ENCODE measurements at places on chromosomes 13 and 19. TPM values are rescaled to one million over a fixed set of nuclear protein-coding genes. Genes with fewer than 3 reads are reported as not detected.

GRCh38 chr19:42108527-42109389 lies 23.5 kb downstream of the POU2F2 start:
- no peaks in the 10 kb centered on the region for H3K36me3 ChIP-seq
- peaks cover 36% of the 10 kb centered on the region for H3K4me1 ChIP-seq
- no peaks in the 10 kb centered on the region for H3K27me3 ChIP-seq
- DNase-seq = peak; percentile 87
- H3K4me3 ChIP-seq = no peak overlapping the region

The FAM216B gene
- not detected for total RNA-seq

The SUGT1 gene
- 58.1 TPM for total RNA-seq

- no peak for DNase-seq
- H3K36me3 ChIP-seq = peaks cover 7% of the 10 kb centered on the region
- H3K4me1 ChIP-seq = peaks cover 85% of the 10 kb centered on the region
- H3K4me3 ChIP-seq = peak overlapping the region; percentile 71
- H3K27me3 ChIP-seq = no peaks in the 10 kb centered on the region
- peak overlapping the region; percentile 77 for H3K27ac ChIP-seq
These were observed 4.8 kb downstream of the STK24 start for GRCh38 chr13:98571955-98572662.

- no peaks in the 10 kb centered on the region for H3K4me1 ChIP-seq
- H3K4me3 ChIP-seq = no peak overlapping the region
- no peaks in the 10 kb centered on the region for H3K27me3 ChIP-seq
- H3K36me3 ChIP-seq = peaks cover 14% of the 10 kb centered on the region
These were observed 19.5 kb downstream of the PRKD2 start for GRCh38 chr19:46697204-46697960.

DNA sequence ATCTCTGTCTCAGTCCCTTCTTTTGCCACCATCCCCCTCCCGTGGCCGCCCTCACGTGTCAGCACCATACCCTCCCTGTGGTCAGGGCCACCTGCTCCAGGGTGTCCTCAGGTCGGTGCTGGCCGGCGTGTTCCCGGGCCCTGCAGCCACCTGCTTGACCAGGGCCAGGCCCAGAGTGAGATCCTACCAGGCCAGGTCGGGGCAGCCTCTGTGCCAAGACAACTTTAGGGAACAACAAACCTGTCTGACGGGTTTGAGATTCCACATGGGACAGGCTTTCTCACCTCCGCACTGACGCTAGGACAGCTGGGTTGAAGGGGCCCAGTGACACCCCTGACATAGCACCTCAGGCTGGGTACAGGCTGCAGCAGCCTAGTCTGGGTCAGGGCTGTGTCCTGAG lies 7.5 kb upstream of the SBNO2 start:
- no peak for DNase-seq
- H3K4me1 ChIP-seq = peaks cover 12% of the 10 kb centered on the region
- no peak overlapping the region for H3K4me3 ChIP-seq
- H3K27me3 ChIP-seq = peaks cover 12% of the 10 kb centered on the region
- no peaks in the 10 kb centered on the region for H3K36me3 ChIP-seq
- peak overlapping the region; percentile 0 for H3K27ac ChIP-seq

GRCh38 chr13:50214514-50214913 lies 199.3 kb downstream of the KCNRG start:
- H3K4me1 ChIP-seq = peaks cover 12% of the 10 kb centered on the region
- peak overlapping the region; percentile 22 for H3K27ac ChIP-seq
- H3K27me3 ChIP-seq = no peaks in the 10 kb centered on the region
- peaks cover 40% of the 10 kb centered on the region for H3K36me3 ChIP-seq
- no peak for DNase-seq
- no peak overlapping the region for H3K4me3 ChIP-seq

The TMEM59L gene
- total RNA-seq = not detected

The FLT3LG gene
- 80.4 TPM for total RNA-seq

The SHISA7 gene
- not detected for total RNA-seq

The CEBPG gene
- total RNA-seq = 29.2 TPM

GRCh38 chr19:8585894-8586750 lies 8.9 kb upstream of the MYO1F start:
- H3K27ac ChIP-seq = no peak overlapping the region
- H3K36me3 ChIP-seq = no peaks in the 10 kb centered on the region
- H3K27me3 ChIP-seq = no peaks in the 10 kb centered on the region
- H3K4me3 ChIP-seq = no peak overlapping the region
- H3K4me1 ChIP-seq = peaks cover 5% of the 10 kb centered on the region

DNA sequence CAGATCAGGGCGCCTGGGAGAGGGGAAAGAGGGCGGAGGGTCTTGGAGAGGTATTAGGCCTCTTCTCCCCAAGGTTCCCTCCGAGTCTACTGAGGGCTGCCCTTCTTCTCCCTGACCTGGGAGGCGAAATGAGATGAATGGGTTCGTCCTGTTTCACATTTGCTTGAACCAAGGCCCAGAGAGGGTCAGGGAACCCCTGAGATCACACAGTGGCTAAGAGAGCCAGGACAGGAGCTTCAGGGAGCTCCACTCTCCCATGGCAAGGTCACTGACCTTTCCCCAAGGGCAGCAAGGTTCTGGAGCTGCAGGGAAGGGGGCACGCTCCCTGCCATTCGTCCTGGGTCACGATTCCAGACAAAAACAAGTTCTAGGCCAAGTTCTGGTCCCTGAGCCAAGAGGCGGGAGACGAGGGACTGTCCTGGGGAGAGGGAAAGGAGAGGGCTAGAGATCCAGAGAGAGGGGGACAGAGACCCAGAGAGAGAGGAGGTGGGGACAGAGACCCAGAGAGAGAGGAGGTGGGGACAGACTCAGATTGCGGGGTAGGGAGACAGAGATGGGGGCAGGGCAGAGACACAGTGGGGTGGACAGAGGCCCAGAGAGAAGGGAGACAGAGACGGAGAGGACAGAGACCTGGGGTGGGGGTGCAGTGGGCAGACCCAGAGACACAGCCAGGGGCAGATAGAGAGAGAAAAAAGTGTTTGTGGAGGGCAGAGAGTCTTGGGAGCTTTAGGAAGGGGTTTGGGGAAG lies 541 bp downstream of the ASPDH start:
- peaks cover 23% of the 10 kb centered on the region for H3K4me1 ChIP-seq
- no peak overlapping the region for H3K27ac ChIP-seq
- no peak overlapping the region for H3K4me3 ChIP-seq
- no peaks in the 10 kb centered on the region for H3K27me3 ChIP-seq

The INSL3 gene
- 9.1 TPM for total RNA-seq

The CGB8 gene
- total RNA-seq = not detected

DNA sequence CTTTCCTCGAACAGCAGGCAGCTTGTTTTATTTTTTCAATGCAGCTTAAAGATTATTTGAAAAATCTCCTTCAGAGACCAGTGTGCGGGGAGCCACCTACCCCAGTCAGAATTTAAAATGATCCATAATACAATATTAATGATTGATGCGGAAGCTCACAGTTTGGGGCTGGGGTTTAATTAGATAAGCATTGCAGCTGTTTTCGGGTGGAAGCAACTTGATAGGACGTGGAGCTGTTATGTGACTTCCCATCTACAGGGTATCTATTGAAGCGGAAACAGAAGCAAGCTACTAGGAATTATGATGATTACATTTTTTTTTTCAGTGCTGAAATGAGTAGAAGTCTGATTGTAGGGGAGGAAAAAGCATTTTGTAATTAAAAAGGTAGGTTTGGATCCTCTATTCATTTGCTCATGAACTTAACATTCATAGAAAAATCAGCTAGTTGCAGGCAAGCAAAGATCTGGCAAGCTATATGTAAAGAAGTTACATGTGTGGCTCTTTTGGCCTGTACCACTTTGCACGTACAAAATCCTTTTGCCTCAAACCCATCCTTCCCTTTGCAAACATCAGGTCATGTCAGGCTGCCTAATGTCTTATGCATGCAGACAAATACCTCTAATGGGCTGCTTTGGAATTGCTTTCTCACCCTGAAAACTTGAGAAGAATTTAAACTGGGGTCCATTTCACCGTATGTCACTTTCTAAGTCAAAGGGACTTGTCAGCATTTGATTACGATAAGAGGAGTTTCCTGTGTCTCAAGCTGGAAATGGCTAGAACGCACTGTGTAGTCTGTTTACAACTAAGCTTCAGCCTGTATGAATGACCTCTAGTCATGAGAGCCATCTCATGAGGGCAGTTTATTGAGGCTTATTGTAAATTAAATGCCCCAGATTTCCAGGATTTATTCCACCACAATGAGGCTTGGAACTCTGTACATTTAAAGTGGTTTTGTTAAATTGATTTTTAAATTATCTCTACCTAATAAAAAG lies 267.1 kb upstream of the TMTC4 start:
- no peaks in the 10 kb centered on the region for H3K4me1 ChIP-seq
- H3K4me3 ChIP-seq = no peak overlapping the region
- no peaks in the 10 kb centered on the region for H3K36me3 ChIP-seq
- H3K27me3 ChIP-seq = peaks cover 15% of the 10 kb centered on the region
- DNase-seq = no peak
- H3K27ac ChIP-seq = no peak overlapping the region

- H3K36me3 ChIP-seq = no peaks in the 10 kb centered on the region
- DNase-seq = no peak
- H3K4me3 ChIP-seq = no peak overlapping the region
- no peak overlapping the region for H3K27ac ChIP-seq
These were observed 54.0 kb downstream of the GNG7 start for GRCh38 chr19:2648528-2648937.

The MAMSTR gene
- 1.0 TPM for total RNA-seq

- H3K36me3 ChIP-seq = no peaks in the 10 kb centered on the region
- no peak overlapping the region for H3K4me3 ChIP-seq
- H3K27me3 ChIP-seq = peaks cover 6% of the 10 kb centered on the region
- no peak for DNase-seq
- peaks cover 5% of the 10 kb centered on the region for H3K4me1 ChIP-seq
These were observed 11.0 kb downstream of the TMEM272 start for GRCh38 chr13:51833980-51834379.

- H3K27me3 ChIP-seq = no peaks in the 10 kb centered on the region
- no peaks in the 10 kb centered on the region for H3K36me3 ChIP-seq
- H3K4me3 ChIP-seq = no peak overlapping the region
- DNase-seq = no peak
These were observed 201.5 kb upstream of the CSNK1A1L start for GRCh38 chr13:37306778-37307544.

The MISP gene
- total RNA-seq = not detected

- no peak overlapping the region for H3K4me3 ChIP-seq
- H3K4me1 ChIP-seq = peaks cover 15% of the 10 kb centered on the region
- DNase-seq = peak; percentile 50
- H3K27me3 ChIP-seq = peaks cover 39% of the 10 kb centered on the region
These were observed 4.6 kb upstream of the EPS8L1 start for GRCh38 chr19:55071129-55071502.

The OR7C1 gene
- total RNA-seq = not detected

DNA sequence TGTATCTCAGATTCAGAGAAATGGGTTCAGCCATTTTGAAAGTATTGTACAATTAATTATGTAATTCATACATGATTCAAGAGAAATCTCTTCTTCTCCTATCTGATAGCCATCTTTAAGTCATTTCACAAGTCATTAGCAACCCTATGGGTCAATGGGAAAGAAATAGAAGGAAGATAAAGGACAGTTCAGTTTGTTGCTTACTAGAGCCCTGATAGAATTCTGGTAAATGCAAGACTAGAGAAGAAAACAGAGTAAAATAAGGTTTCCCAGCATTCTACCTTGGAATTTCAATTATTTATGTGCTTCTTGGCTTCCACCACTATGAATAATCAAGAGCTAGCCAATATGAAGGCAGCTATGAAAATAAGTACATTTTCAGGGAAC lies 117.7 kb downstream of the LHFPL6 start:
- H3K36me3 ChIP-seq = no peaks in the 10 kb centered on the region
- peaks cover 14% of the 10 kb centered on the region for H3K27me3 ChIP-seq
- H3K4me3 ChIP-seq = no peak overlapping the region
- no peak overlapping the region for H3K27ac ChIP-seq
- no peak for DNase-seq
- H3K4me1 ChIP-seq = no peaks in the 10 kb centered on the region

The CYP2A7 gene
- total RNA-seq = not detected

GRCh38 chr19:40533508-40533907 lies 43.2 kb upstream of the SHKBP1 start:
- H3K4me3 ChIP-seq = no peak overlapping the region
- H3K4me1 ChIP-seq = peaks cover 13% of the 10 kb centered on the region
- H3K27me3 ChIP-seq = peaks cover 21% of the 10 kb centered on the region

The FFAR2 gene
- not detected for total RNA-seq

The APOC1 gene
- not detected for total RNA-seq

The ATP1A3 gene
- 2.0 TPM for total RNA-seq

- DNase-seq = no peak
- no peak overlapping the region for H3K4me3 ChIP-seq
- peaks cover 17% of the 10 kb centered on the region for H3K27me3 ChIP-seq
- peaks cover 10% of the 10 kb centered on the region for H3K4me1 ChIP-seq
These were observed 178.9 kb downstream of the ITGBL1 start for GRCh38 chr13:101631395-101631794.

The CALR3 gene
- total RNA-seq = not detected

DNA sequence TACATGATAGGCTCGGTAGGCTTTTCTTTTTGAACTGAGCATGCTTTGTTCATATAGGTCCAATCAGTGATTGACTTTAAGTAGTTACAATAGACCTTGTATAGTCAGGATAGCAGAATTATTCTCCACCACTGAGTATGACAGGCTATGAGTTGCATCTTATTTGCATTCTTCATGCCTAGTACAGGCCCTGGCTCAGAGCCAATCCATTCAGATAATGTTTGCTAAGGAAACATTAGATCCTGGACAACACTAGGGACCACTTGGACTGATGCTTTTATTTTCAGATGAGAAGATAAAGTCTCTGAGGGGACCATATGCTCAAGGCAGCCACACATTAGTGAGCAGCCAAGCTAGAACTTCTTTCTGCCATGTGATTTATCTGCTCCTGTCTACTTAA lies 133.9 kb downstream of the KL start:
- peaks cover 9% of the 10 kb centered on the region for H3K36me3 ChIP-seq
- no peak for DNase-seq
- peaks cover 3% of the 10 kb centered on the region for H3K4me1 ChIP-seq

GRCh38 chr13:99214232-99214631 lies 13.6 kb downstream of the UBAC2 start:
- no peak for DNase-seq
- H3K36me3 ChIP-seq = no peaks in the 10 kb centered on the region
- no peaks in the 10 kb centered on the region for H3K27me3 ChIP-seq
- peaks cover 50% of the 10 kb centered on the region for H3K4me1 ChIP-seq

DNA sequence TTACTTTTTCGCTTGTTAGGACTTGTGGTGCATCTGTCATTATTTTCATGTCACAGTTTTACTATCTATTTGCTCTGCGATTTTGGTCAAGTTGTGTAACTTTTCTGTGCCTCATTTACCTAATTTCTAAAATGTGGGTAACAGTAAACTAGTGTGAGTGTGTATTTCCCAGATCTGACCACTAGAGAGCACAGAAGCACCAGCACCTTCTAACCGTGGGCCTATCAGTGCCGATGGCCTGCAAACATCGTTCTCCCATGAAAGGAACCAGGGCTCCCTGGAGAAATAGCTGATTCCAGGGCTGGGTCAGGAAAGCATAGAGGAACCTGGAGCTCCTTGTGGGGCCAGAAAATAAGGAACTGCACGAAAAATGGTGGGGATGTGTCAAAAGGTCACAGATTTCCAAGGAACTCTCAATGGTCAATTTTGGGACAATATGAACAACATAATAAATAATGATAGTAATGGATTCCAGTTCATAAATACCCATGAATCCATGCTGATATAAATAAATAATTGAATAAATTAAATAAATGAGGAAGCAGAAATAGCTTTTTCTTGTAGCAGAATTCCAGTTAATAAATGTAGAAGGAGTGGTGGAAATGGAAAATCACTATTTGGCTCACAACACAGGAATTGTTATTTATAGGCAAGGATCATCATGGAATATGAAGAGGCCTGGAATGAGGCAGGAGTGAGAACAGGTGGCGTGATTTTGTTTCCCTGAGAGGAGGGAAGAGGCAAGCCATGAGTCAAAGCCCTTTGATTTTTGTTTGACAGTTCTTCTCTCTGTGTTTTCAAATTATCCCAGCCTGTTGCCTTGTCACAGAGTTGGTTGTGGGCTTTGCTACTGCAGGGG lies 31.1 kb downstream of the CEACAM8 start:
- peaks cover 13% of the 10 kb centered on the region for H3K27me3 ChIP-seq
- peaks cover 9% of the 10 kb centered on the region for H3K4me1 ChIP-seq
- no peaks in the 10 kb centered on the region for H3K36me3 ChIP-seq
- no peak overlapping the region for H3K27ac ChIP-seq
- no peak for DNase-seq
- H3K4me3 ChIP-seq = no peak overlapping the region

The ADAMTSL5 gene
- 1.2 TPM for total RNA-seq
